ENCODE measurements at places on chromosomes 5 and 9.
A peak's percentile ranks its signal among the peaks of the same experiment; 100 is the strongest.

GRCh38 chr5:14479143-14479696 is 102.4 kb upstream of the OTULINL start:
- no peak for DNase-seq

GRCh38 chr9:135281791-135282737 is 194.6 kb downstream of the OLFM1 start:
- peak; percentile 4 for DNase-seq

- no peak for DNase-seq
Measured at GRCh38 chr5:93346301-93346700, 234.7 kb downstream of the NR2F1-AS1 start.

DNA sequence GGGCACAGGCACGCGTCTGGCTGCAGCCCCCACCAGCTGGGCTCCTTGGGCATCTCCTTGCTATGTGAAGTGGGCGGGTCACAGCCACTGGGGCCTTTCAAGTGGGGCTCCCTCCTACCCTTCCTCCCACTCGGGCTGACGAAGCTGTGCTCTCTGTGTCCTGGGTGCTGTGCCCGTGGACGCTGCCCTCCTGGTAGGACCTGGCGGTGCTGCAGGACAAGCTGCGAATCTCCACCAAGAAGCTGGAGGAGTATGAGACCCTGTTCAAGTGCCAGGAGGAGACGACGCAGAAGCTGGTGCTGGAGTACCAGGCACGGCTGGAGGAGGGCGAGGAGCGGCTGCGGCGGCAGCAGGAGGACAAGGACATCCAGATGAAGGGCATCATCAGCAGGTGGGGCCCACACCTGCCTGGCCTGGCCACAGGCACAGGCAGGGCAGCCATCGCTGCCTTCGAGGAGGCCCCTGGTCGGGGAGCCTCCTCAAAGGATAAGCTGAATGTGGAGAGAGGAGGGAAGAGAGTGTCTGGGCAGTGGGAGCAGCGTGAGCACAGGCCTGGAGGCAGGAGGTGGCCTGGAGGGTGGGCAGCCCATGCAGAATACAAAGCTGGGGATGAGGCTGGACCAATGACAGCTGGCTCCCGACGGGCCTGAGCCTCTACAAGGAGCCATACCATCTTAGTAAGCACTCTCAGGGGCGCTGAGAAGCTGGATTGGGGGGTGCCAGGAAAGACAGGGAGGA is 124.7 kb downstream of the DAB2IP start:
- no peak for DNase-seq

DNA sequence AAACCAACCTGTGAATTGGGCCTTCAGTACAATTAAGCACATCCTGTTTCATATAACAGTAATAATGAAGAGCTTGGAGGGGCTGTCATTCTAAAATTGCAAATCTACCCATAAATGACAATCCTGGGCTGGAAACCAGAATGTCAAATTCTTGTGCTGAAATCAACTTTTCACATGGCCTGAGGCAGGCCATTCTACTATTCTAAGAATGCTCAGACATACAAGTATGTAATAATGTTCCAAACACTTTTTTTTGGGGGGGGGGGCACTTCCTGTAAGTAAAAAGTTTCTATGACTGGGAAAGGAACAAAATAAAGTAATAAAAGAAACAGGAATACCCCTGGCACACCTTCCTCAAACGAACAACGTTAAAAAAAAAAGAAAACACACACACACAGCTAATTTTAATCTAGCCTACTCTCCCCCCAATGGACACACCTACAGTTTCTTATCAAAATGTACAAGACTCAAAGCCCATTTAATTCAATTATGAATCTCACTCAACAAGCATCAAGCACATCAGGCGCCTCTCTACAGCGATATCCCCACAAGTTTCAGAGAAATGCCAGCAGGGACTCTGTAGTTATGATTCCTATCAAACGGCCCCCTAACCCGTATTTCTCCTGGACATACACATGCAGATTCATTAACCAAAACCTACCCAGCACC is 1.4 kb downstream of the ETF1 start:
- no peak for DNase-seq

DNA sequence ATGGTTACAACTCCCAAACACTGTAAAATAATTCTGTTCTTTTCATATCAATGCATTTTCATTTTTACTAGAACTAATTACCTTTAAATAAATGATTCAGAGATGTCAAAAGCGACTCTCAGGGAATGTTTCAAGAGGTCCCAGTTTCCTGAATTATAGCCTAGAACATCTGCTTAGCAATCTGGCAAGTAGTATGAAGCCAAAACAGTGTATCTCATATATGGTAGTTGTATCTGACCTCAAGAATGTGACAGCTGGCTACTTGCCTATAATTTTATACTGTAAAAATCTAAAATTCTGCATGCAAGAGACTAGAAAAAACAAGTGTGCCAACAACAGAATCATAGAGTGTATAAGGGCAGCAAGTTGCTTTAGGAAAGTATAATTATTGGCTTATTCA is 187.7 kb upstream of the POU5F2 start:
- DNase-seq, result no peak

- no peak for DNase-seq
Measured at GRCh38 chr9:93595861-93596365, 19.5 kb downstream of the PHF2 start.

GRCh38 chr5:127993476-127993875 is 90.1 kb upstream of the SLC12A2 start:
- no peak for DNase-seq

DNA sequence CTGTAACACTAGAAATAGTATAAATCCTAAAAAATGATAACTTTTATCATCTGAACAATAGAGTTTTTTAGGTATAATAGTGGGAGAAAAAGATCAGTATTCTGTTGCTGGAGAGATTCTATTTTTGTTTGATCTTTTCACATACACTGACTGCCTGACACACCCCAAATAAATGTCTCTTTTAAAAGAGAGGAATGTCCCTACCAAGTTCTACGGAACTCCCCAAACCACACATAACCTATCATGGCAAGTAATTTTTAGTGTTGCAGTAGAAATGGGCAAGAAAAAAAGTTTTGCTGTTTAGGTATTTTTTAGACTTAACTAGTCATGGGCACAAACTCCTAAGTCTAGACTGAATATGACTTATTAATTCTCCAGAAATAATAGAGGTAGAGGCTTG is 139.1 kb downstream of the ELAVL2 start:
- no peak for DNase-seq

- DNase-seq, result peak; percentile 2
Measured at GRCh38 chr5:126234563-126235195, 188.5 kb upstream of the GRAMD2B start.

DNA sequence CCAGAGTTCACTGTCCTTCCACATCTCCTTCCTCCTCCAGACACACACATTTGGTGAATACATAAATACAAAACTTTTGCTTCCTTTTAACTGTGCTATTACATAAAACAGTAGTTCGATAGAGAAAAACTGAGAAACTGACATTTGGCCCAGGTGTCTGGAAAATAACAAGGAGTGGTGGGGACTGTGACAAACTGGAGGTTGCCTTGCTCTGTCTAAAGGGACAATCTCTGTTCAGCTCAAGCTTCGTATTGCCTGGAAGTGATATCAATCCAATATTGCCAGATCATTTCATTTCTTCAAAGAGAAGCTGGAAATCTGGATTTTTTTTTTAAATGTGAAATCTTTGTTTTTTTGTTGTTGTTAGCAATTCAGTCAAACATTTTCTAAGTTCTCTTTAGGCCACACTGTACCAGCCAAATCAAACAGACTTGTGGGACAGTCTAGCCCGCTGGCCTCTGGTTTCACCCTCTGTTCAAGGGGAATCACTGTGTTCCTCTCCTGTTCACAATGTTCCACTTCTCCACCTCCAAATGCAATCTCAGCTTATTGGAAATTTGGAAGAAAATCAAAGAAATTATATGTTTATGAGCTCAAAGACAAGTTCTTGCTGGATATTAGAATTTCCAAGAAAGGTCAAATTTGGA is 612.5 kb downstream of the KIF4B start:
- no peak for DNase-seq

GRCh38 chr5:126462239-126463014 is 39.2 kb downstream of the GRAMD2B start:
- no peak for DNase-seq

Data from CD4-positive, alpha-beta T cell treated with Interleukin-17A for 1 hour (primary cell).